ENCODE measurements at places on chromosomes 2 and 18.
A peak's percentile ranks its signal among the peaks of the same experiment; 100 is the strongest.

DNA sequence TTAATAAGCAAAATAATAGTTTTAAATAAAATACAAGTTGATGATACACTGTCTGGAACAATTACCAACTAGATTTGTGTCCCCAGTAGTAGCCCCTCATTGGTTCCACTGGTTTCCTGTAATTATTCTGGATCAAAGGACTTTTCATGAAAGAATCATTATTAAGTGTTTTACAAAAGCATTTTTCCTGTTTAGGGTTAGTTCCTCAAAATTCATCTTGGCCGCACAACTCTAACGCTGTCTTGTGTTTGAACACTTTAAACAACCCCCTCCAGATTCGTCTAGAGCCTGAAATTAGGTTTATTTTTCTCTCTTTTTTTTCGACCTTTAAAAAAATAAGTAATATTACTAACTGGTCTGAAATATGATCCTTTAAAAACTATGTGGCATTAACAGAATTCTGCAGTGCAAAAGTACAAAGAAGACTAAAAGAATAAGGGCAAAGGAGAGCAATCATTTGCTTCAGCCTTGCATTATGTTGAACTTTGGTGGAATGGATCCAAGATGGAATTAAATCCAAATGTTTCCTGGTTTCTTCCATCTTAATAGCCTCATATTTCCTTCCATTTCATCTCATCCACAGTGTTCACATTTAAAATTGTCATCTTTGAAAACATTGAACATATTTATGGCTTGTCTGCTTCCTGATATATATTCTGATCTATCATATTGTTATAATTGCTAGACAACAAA lies 678.4 kb downstream of the IRS1 start:
- no peak for DNase-seq

GRCh38 chr18:75003039-75003438 lies 205.9 kb downstream of the PTGR3 start:
- no peak for DNase-seq

DNA sequence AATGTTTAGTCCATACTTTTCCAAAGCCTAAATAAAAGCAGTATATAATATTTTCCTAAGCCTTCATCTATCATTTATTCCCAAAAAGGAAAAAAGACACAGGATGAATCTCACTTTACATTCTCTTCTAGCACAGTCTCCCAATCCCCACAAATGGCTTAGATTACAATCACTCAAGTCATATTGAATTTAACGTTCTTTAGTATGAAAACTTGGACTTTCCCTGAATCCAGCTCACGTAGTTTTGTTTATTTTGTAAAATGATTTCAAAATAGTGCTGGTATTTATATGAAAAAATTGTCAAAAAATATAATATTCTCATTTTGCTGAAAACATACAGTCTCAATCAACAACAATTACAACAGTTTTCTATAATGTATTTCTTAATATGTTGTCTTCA lies 137.7 kb upstream of the CCDC150 start:
- DNase-seq = no peak

- no peak for DNase-seq
Measured at GRCh38 chr2:160582081-160582480, 88.5 kb upstream of the RBMS1 start.

GRCh38 chr2:196544906-196545433 lies 94.5 kb upstream of the CCDC150 start:
- no peak for DNase-seq

- DNase-seq = no peak
Measured at GRCh38 chr2:186159101-186159500, 327.0 kb upstream of the ZC3H15 start.

DNA sequence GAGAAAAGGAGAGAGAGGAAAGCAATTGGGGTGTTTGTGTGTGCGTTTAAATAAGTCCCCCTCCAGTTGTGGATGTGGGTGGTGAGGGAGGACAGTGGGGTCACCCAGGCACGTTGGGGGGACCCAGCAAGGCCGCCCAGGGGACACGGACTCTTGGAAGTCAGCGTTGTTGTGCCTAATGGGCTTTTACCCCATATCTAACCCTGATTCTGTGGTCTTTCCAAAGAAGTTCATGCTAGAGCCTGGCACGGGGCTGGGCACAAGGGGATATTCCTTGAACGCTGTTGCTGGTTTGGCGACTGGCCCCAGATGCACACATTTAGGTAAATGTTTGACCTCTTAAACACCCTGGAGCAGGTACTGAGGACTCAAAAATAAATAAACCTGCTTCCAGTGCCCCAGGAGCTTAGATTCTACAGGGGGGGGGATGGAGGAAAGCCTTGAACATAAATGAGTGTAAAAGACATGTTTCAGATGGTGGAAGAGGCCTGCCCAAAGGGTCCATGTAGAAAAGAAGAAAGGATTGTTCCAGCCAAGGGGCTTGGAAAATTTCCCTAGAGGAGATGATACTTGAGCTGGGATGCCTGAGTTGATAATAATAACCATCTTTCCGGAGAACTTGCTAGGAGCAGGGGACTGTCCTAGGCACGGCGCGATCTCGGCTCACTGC lies 97.7 kb upstream of the SIX3 start:
- no peak for DNase-seq

GRCh38 chr2:200320344-200320743 lies 13.9 kb downstream of the SPATS2L start:
- no peak for DNase-seq

GRCh38 chr2:235611349-235611748 lies 117.5 kb downstream of the AGAP1 start:
- no peak for DNase-seq

DNA sequence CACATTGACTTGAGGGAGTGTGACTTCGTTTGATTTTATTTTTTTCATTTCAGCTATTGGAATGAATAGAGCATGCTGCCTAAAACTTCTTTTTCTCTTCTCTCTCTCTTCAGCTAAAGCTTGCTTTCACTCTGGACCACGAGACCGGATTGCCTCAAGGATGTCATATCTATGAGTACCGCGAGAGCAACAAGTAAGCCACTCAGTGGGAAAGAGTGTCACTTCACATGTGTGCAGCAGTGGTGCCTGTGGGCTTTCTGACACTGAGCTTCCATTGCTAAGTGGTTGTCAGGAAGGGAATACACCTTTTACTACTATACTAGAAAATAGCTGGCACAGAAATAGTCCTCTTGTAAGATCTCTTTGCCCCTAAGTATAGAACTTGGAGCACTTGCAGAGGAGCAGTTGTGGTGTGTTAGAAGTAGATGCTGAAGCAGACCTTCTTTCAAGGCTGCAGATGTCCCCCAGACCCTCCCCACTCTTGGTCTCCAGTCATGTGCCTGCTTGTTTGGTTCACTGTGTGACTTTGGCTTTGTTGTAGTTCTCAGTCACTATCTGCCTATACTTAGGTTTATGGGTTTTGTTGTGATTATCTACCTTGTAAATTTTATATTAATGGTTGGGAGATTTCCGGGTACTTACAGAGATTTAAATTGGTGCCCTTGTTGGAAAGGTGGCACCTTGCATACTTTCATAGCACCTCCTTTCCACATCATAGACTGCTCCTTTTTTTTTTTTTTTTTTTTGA lies 78.5 kb upstream of the ALPP start:
- DNase-seq = no peak

- DNase-seq = no peak
Measured at GRCh38 chr2:12818416-12819102, 101.8 kb downstream of the TRIB2 start.

DNA sequence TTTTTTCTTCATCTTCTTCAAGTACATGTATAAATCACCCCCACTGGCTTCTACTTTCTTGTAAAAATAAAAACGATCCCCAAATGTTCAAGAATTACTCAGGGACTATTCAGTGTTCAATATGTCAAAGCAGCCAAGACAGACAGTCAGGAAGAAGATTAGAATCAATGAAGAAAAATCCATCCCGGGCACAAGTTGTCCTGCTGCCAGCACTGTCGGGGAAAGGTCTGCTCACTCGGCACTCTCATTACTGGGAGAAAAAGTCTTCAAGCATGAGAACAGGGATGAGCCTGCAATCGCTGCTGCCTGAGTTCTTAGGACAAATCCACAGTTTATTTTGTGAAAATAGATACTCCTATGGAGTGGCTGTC lies 482.8 kb upstream of the KLHL29 start:
- DNase-seq = no peak

DNA sequence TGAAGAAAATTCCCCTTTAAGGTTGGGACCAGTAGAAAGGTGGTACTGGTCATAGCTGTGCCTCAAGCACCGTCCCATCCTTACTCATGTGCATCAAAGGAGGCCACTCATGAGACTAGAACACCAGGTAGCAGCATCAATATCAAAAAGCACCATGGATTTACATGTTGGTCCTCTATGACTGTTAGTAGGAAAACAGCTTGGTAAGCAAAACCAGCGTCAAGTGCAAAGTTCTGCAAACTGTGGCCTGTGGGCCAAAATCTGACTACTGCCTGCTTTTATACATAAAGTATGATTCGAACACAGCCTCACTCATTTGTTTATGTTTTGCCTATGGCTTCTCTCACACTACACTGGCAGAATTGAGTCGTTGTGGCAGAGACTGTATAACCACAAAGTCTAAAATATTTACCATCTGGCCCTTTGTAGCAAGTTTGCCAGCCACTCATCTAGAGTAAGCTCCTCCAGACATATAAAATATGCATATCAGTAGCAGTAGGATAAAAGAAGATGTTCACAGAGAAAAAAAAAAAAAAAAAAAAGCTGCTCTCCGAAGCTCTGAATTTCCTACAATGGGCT lies 119.7 kb upstream of the CTNNA2 start:
- no peak for DNase-seq

DNA sequence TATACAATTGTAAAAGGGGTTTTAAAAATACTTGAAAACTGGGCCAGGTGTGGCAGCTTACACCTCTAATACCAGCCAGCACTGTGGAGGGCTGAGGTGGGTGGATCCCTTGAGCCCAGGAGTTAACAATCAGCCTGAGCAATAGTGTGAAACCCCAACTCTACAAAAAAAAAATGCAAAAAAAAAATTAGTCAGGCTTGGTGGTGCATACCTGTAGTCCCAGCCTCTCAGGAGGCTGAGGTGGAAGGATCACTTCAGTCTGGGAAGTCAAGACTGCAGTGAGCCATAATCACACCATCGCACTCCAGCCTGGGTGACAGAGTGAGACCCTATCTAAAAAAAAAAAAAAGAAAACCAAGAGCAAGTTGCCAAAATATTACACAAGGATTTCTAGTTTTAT lies 182.7 kb downstream of the UBE2E3 start:
- DNase-seq = no peak

DNA sequence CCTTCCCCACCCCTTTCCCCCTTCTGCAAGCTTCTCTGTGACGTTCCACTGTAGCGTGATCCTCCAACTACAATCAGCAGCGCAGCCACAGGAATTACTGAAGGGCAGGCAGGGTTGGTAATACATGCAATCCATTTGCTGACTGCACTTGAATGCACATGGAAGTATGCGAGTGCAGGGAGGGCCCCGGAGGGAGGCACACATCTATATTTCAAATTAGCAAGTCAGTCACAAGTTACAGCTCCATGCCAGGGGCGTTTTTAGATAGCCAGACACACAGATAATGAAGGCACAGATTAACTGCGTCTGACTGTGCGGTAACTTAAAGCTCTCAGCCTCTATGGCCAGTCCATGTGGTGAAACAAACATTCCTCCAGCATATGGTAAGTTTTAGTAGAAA lies 209.2 kb upstream of the GATA6 start:
- DNase-seq = no peak

- DNase-seq = no peak
Measured at GRCh38 chr18:56235481-56236013, 402.8 kb downstream of the TXNL1 start.

- DNase-seq = no peak
Measured at GRCh38 chr2:195498839-195499490, 158.1 kb upstream of the SLC39A10 start.

GRCh38 chr2:30072250-30072842 lies 74.5 kb upstream of the YPEL5 start:
- peak; percentile 5 for DNase-seq

DNA sequence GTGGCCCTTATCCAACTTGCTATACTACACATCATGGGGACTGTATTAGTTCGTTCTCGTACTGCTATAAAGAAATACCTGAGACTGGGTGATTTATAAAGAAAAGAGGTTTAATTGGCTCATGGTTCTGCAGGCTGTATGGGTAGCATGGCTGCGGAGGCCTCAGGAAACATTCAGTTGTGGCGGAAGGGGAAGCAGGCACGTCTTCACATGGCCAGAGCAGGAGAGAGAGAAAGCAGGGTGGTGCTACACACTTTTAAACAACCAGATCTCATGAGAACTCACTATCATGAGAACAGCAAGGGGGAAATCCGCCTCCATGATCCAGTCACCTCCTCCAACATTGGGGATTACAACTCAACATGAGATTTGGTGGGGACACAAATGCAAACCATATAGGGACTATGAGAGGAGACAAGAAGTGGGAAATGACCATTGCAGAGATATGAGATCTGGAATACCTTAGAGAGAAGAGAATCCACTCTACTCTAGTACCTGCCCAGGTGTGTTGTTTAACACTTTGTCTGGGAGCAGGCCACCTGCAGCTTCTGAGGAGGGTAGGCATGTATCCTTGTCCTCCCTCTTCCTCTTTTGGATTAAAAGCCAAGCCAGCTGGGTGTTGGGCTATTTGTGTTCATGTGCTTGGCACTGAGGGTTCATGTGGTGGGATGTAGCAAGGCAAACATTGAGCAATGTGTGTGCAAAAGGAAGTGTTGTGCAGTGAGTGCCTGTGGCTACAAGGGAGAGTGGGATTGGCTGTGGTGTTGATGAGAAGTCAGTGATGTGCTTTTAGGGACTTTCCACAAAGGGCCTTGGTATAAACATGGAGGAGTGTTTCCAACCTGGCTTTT lies 22.8 kb downstream of the TTLL4 start:
- no peak for DNase-seq

GRCh38 chr18:59672235-59672711 lies 24.9 kb downstream of the CCBE1 start:
- DNase-seq = no peak

DNA sequence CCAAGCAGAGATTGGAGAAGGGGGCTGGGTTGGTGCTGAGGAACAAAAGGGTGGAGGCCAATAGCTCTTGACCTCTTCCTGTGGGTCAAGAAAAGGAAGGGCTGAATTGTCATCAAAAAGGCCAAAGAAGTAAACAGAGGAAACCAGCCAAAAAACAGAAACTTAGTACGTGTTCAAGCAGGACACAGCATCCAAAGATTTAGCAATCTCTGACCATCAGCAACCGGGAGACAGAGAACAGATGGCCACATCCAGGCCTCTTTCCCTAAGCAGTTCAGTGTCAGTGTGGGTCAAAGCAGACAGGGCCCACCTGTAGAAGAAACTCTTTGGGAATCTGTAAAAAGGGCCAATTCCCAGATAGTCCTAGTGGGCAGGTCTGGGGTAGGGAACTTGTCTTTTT lies 2.9 kb downstream of the DNPEP start:
- no peak for DNase-seq

- no peak for DNase-seq
Measured at GRCh38 chr2:43105586-43106558, 120.5 kb downstream of the ZFP36L2 start.
